ENCODE measurements at places on chromosomes 5 and 9.

GRCh38 chr9:32698706-32699277, 63.3 kb upstream of the TAF1L start:
- no peak for DNase-seq
- no peak overlapping the region for H3K27ac ChIP-seq
- no peaks in the 10 kb centered on the region for H3K36me3 ChIP-seq
- H3K4me3 ChIP-seq: no peak overlapping the region
- H3K4me1 ChIP-seq: no peaks in the 10 kb centered on the region

- H3K27ac ChIP-seq: no peak overlapping the region
- H3K27me3 ChIP-seq: no peaks in the 10 kb centered on the region
- H3K4me1 ChIP-seq: peaks cover 55% of the 10 kb centered on the region
- peaks cover 2% of the 10 kb centered on the region for H3K36me3 ChIP-seq
- DNase-seq: no peak
- H3K4me3 ChIP-seq: no peak overlapping the region
These were observed 52.9 kb downstream of the ARHGAP26 start for GRCh38 chr5:142823126-142823525.

DNA sequence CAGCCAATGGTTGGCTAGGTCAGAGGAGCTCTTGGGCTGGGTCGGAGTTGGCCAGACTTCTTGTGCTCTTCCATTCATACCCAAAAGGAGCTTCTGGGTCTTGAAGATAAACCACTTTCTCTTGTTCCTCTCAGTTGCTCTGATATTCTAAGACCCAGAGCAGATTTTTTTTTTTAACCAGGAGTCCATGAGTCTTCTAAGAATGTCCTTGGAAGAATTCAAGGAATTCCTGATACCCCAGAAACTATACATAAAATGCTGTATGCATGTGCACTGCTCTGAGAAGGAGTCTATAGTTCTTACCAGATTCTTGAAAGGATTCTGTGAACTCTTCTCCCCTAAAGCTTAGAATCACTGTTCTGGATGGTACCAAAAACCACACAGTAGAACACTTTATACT, 9.9 kb upstream of the PALM2AKAP2 start:
- H3K4me1 ChIP-seq: no peaks in the 10 kb centered on the region
- DNase-seq: no peak
- no peak overlapping the region for H3K27ac ChIP-seq
- H3K4me3 ChIP-seq: no peak overlapping the region
- peaks cover 26% of the 10 kb centered on the region for H3K27me3 ChIP-seq
- H3K36me3 ChIP-seq: no peaks in the 10 kb centered on the region

- peaks cover 2% of the 10 kb centered on the region for H3K4me1 ChIP-seq
- no peaks in the 10 kb centered on the region for H3K36me3 ChIP-seq
- H3K4me3 ChIP-seq: no peak overlapping the region
- H3K27me3 ChIP-seq: no peaks in the 10 kb centered on the region
- DNase-seq: no peak
These were observed 23.2 kb upstream of the RNF20 start for GRCh38 chr9:101510459-101510858.

DNA sequence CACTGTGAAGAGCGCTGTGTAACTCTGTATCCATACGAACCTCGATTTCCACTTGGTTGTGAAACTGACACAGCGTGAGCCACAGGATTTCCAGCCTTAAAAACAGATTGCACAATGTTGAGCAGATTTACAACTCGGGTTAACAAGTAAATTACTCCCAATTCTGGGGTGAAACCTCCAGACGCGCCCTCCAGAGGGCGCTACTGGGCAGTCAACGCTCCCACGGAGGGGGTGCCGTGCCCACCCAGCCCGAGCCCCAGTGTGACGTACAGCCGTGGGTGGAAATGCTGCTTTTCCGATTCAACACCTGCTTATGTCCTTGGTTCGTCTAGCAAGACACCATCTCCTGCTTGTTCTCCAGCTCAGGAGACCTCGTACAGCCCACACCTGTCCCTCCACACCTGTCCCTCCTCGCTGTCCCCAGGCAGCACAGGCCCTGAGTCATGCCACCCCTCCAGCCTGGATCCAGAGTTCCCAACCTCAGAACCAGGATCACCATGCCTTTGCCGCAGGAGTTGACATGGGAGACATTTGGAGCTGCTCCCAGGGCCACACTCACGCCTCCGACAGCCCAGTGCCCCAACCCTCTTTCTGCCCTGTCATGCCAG, 34.4 kb upstream of the SLC6A3 start:
- peaks cover 5% of the 10 kb centered on the region for H3K36me3 ChIP-seq
- no peak overlapping the region for H3K4me3 ChIP-seq
- H3K27ac ChIP-seq: peak overlapping the region; percentile 67
- H3K27me3 ChIP-seq: no peaks in the 10 kb centered on the region
- H3K4me1 ChIP-seq: peaks cover 8% of the 10 kb centered on the region
- DNase-seq: peak; percentile 53

DNA sequence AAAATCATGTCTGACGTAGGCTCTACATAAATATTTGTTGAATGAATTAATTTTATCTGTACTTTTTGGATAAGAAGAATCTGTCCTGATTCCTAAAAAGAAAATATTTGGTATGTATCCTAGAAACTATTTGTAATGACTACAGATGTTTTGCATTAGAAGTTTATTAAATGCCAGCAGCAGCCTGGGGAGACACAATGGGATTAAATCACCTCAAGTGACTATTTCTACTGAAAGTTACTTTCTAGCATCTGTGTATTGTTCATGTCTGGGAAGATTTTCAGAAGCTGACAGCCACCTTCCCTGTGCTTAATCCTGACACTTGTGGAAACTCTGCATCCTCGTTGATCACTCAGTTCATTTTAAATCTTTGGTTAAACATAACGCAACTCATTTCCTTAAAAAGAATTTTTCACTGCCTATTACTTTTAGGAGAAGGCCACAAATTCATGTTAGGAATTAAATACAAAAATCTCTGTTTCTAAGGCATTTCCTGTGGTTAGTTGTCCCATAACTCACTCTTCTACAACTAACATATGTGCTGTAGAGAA, 209.3 kb upstream of the PPP1R2B start:
- H3K27me3 ChIP-seq: peaks cover 5% of the 10 kb centered on the region
- H3K4me3 ChIP-seq: no peak overlapping the region
- no peaks in the 10 kb centered on the region for H3K36me3 ChIP-seq
- DNase-seq: no peak
- no peak overlapping the region for H3K27ac ChIP-seq
- no peaks in the 10 kb centered on the region for H3K4me1 ChIP-seq

DNA sequence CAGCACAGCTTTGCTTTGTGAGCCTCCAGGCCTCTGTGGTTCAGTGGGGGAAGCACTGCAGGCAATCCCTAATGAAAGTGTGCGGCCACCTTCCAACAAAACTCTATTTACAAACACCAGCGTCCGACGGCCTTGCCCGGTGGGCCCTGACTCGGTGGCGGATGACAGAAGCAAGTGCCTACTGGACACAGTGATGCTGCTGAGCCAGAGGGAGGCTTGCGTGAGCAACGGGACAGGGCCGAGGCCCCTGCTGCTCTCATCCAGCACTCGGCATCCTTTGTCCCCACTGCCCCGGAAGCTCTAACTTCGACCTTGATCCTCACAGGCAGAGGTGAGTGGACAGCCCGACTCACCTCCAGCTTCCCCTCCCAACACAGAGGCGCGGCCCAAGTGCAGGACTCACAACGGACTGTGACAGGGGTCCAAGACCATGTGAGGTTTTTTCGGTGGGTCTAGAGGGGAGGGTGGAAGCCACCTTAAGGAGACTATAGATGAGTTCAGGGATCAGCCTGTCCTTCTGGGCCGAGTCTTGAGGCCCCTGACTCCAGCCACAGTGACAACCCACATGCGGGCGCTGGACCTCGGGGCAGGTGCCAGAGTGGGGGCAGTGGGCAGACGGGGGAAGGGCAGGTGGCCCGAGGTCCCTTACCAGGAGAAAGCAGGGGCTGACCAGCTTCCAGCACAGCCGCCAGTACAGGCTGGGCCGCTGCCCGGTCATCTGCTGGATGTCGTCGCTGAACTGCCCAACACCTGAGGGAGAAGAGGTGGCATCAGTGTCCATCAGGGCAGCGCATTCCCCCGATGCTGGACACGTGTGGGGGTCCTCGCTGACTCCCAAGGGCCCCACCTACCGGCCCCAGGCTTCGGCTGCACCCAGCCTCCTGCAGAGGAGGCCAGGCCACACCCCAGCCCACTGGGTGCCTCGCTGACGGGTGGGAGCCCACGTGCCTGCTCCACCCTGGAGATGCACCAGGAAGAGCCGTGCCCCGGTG, 39.4 kb downstream of the SLC6A3 start:
- no peak overlapping the region for H3K27ac ChIP-seq
- H3K4me3 ChIP-seq: no peak overlapping the region
- no peak for DNase-seq
- H3K4me1 ChIP-seq: no peaks in the 10 kb centered on the region
- H3K36me3 ChIP-seq: no peaks in the 10 kb centered on the region
- peaks cover 13% of the 10 kb centered on the region for H3K27me3 ChIP-seq

Data from activated naive CD8-positive, alpha-beta T cell treated with anti-CD3 and anti-CD28 coated beads for 36 hours (primary cell).